ENCODE measurements at places on chromosomes 2 and 18.

DNA sequence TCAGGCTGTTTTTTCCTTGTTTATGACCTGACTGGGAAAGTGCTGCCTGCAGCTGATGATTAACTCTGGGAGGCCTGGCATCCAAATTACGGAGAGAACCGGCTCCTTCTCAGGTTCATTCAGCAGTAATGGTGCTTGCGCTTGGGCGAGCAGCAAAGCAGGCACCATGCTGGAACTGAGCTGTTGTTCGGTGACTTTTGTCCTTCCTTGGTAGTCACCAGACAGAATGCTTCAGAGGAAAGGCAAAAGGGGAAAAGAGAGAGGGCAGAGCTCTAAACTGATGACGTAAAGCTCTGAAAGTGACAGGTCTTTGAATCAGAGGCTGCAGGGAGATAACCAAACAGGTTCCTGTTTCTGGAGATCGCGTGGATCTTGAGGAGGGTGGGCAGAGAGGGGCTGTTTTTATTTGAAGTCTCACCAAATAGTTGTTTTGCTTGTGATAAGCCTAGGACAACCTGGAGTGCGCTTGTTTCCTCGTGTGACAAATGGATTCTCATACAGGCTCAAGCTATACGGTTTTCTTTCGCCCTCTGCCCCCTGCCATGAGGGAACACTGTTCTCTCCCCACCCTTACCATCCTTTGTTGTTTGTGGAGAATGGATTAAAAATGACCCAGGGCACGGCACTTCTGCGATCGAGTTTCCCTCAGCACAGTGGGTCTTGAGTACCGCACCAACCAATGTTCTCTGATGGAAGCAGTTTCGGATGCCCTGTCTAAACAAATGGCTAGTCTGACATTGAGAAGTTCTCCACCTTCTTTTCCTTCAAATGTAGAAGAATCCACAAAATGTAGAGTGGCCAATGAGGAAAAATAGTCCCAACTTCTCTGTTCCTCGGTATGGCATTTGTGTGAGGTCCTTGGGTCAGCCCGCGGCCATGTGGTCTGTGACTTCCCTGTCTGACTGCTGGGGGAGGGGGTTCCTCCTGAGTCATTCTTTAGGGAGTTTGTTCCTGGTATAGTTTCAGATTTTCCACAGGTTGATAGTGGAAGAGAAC lies 1.3 kb downstream of the RASGRP3 start:
- DNase-seq, result no peak

DNA sequence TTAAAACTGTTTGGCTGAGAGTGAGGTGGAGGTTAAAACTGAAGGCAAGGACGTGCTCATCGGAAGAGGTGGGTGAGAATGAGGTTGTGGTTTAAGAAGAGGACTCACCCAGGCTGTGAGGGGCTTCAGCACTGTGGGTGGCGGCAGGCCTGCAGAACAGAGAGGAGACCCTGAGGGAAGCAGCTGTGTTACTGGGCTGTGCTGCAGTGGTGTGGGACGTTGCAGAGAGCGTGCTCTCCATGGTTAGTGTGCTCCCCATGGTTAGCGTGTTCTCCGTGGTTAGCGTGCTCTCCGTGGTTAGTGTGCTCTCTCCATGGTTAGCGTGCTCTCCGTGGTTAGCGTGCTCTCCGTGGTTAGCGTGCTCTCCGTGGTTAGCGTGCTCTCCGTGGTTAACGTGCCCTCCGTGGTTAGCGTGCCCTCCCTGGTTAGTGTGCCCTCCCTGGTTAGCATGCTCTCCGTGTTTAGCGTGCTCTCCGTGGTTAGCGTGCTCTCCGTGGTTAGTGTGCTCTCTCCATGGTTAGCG lies 68.5 kb upstream of the NFATC1 start:
- DNase-seq, result no peak

- no peak for DNase-seq
These were observed 154.1 kb upstream of the SPRED2 start for GRCh38 chr2:65586516-65586915.

DNA sequence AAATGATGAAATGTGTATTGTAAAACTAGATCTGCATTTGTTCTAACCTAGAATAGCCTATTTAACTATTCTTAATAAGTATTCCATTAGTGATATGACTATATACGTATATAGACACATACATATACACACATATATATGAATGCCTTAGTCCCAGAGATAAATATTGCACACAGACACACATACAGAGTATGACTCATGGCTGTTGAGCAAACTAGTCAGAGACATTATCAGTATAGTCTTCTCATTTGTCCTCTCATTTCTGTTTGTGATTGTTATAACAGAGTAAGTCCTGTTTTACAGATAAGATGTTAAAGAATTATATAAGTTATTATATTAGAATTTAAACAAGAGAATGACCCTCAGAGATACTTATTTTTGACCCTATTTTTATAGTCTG lies 202.5 kb downstream of the CCDC102B start:
- no peak for DNase-seq

- no peak for DNase-seq
These were observed 722 bp downstream of the MAP4K4 start for GRCh38 chr2:101698014-101698843.

- DNase-seq, result peak; percentile 72
These were observed 9.1 kb upstream of the NR4A2 start for GRCh38 chr2:156341452-156342253.

DNA sequence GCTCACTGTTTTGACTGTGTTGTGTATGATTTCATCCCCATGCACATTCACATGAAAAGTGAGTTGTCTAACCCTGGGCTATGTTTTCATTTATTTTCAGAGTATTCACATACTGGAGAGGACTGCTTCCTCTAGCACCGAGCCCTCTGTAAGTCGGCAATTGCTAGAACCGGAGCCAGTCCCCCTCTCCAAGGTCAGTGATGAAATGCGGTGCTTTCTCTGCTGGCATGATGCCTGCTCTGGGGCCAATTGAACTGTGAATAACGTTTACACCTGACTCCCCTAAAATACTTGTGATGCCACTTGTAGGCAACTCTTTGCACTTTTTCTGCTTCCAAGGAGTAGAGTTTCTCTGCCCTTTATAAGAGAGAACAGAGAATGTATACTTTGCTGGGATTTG lies 126.9 kb downstream of the PRKRA start:
- DNase-seq, result no peak

DNA sequence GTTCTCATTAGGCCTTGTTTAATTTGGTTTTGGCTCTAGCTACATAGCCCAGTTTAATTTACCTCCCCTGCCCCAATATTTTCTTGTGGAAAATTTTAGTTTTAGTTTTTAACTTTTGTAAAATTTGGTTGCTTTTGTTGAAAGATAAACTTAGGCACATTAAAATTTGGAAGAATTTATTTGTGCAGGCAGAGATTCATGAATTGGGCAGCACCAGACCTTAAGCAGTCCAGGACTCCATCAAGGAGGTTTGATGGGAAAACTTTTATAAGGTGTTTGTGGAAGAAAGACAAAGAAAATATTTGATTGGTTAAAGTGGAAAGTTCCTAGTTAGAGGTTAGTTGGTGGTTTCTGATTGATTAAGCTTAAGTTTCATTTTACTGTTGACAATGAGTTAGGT lies 16.4 kb upstream of the PNPT1 start:
- no peak for DNase-seq

GRCh38 chr2:75820693-75821092 lies 110.0 kb upstream of the GCFC2 start:
- DNase-seq, result no peak

All from GM18507 (cell line).